NCI-H187 (cell line): ENCODE measurements at places on chromosomes 2 and 18.

GRCh38 chr2:62309465-62310091, 113.7 kb downstream of the B3GNT2 start:
- DNase-seq = no peak

DNA sequence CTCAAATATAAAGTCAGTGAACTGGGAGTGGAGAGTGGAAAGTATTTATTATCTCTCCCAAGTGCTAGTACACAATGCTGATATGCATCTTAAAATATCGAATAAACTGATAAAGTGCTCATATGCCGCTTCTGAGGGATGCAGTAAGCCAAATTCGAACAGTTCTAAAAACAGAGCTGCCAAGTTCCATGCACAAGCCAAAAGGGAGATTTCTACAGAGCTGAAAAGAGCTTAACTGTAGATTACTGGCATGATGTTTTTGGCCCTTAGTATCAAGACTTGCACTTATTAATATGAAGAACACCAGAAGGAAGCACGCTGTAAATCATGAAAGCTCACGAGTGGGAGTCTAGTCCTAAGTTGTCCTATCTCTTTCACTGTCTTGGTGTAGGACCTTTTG, 7.9 kb downstream of the TMEFF2 start:
- DNase-seq = no peak

DNA sequence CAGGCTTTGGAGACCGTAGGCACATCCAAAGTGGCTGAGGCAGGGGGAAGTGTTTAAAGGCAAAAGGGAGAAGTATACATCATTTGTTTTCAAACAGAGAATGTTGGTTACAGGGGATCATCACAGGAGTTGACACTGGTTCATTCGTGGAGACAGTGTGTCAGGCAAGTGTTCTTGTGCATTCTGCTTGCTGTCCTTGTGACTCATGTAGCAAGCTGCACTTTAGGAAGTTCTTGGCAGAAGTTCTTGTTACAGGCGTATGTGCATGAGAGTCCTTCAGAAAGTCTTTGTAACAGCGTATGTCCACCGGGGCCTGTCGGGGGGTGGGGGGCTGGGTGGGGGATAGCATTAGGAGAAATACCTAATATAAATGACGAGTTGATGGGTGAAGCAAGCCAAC, 36.5 kb upstream of the B4GALT6 start:
- no peak for DNase-seq

DNA sequence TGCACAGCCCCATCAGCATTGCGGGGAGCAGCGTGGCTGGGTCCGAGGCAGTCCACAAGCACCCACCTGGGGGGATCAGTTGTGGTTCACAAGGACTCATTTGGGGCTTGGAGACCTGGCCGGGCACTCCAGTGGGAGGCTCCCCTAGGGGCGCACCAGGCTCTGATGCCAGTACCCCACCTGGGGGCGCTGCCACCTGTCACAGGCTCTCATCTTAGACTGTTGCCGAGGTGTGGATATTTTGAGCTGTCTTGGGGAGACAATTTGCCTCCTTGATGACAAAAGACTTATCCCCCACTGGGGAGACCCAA, 3.0 kb downstream of the ADRA2B start:
- DNase-seq = no peak

- DNase-seq = no peak
Observed at GRCh38 chr2:113762377-113763118, 6.1 kb upstream of the SLC35F5 start.

DNA sequence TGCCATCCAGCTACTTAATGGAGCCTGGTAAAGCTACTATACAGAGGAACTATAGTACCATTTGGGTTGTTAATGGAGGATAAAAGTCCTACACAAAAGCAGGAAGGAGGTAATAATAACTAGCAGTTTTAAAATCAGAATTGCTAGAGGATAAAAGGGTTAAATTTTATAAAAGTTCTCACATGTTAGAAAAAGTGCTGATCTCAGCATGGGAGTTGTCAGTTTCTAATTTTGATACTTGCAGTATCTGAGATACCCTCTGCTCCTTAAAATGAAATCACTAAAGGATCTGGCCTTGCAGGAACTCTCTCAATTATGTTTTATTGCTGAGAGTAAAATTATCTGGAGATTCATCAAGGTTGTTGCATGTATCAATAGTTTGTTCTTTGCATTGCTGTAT, 272.2 kb upstream of the GYPC start:
- DNase-seq = no peak

GRCh38 chr2:170820757-170821530, 4.3 kb downstream of the GAD1 start:
- DNase-seq = no peak

DNA sequence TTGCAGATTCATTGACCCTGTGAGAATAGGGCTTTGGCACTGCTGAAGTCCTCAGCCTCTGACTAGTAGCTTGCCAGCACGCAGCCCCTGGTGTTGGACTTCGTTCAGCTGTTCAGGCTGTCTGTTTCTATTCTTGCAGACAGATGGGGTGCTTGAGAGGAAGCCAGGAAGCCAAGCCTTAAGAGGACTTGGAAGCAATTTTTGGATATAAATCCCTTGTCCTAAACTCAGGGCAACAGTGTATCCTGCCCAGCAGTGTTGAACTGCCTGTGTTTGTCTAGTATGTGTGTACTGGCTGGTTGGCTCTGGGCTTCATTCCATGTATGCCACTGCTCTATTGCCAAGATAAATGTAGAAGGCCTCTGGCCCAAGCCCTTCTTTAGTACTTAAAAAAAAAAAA, 108.6 kb downstream of the COMMD1 start:
- DNase-seq = no peak

DNA sequence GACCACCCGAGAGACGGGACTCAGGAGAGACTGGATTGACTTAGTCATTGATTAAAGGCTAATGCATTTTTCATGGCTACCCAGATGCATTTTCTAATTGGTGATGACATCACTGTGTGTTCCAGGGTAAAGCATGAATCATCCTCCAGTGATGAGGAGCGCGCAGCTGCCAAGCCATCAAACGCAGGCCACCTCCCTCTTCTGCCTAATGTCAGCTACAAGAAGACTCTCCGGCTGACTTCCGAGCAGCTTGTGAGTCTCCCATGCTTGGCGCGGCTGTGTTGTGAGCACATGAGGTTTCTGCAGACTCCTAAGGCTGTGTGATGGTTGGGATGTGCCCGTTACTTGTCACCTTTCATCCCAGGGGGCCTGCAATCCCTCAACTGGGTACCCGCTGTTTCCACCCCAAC, 56.4 kb downstream of the LPIN1 start:
- no peak for DNase-seq

DNA sequence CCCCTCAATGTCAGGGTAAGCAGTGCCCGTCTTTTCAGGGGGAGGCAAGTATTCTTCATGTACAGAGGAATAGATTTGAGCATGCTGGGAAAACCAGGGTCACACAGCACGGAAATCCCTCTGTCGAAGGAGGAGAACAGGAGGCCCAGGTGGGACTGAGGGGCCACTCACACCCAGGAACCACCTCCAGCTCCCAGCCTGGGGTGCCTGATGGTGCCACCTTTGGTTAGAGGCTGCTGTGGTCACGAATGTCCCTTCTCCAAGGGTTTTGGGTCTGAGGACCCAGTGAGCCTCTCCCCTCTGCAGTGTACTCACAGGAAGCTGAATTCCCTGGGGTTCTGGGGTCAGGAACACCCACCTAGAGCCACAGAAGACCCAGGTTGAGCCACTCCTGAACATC, 197.3 kb downstream of the ANKRD30B start:
- DNase-seq = no peak

DNA sequence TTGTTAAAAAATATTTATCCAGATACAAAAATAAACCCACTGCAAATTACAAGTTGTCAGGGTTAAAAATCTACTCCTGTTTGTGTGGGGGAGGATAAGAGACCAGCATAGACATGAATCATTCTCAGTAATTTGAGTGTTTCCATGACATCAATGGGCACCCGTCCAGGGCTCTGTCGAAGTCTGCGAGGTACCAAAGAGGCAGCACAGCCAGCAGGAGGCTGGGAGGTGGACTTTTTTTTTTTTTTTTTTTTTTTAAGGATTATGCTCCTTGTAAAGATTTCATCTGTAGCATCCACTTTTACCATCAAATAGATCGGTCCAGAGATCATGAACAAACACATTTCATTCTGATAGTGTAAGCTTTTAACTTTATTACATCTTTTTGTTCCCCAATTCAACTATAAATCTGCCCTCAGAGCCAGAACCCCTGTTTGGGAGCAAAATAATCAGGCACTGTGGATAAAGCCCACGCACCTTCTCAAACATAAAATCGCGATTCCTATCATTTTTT, 182.0 kb downstream of the TCF4 start:
- peak; percentile 54 for DNase-seq

DNA sequence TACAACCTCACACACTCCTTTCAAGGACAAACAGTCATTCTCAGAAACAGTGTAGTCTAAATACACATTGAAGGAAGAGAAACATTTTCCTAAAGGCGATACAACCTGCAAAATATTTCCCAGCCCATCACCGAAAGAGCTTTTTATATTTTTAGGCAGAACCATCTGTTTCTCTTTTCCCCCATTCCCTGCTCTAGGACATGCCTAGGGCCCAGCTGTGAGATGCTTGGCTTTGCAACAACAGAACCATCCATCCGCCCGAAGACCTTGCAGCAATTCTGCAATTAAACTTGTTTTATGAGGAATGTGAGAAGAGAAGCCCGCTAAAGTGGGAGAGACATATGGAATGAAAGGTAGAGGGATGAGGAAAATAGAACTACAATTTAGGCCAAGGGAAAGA, 105.6 kb upstream of the RFX8 start:
- DNase-seq = no peak

DNA sequence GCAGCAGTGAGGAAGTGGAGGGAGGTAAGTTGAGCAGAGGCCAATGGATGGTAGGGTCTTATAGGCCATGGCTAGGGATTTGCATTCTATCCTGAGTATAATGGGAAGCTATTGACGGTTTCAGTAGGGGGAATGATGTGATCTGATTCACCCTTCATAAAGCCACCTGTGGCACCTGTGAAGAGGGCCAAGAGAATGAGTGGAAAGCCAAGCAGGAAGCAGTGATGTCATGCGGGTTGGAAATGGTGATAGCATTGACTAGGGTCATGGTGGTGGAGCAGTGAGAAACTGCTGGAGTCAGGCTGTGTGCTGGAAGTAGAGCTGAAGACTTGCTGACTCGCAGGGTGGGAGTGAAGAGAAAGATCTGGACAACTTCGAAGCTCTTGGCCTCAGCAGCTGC, 111.7 kb downstream of the MARCHF4 start:
- DNase-seq = no peak

DNA sequence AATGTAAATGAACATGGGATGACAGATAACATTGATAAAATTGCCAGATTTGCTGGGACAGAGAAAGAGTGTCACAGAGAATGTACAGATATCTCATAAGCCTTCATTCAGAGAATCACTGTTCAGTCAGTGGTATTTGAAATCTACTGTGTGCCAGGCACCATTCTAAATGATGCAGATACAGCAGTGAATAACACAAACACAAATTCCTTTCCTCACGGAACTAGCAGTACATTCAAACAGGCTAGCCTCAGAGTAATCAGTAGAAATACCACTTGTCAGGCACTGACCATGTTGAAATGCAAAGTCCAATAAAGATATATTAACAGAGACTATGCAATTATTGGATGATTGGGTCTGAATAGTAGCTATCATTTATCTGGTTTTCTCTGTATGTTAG, 211.0 kb downstream of the RDH14 start:
- DNase-seq = no peak

DNA sequence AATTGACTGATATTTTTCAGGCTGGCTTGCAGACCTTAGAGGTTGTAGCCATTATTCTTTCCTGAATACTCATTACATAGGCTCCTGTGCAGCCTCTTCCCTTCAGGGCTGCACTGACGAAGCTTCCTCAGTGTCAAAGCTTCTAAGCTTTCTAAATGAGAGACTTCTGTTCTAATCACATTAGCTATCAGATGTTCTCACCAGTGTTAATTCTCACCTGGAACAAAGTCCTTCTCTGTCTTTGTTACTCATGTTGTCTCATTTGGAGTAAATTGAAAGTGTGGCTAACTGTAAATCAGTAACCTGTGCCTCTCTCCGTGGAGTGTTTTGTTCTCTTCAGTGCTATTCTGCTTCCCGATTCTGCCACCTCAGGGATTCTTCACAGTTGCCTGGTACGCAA, 76.9 kb downstream of the MC4R start:
- DNase-seq = no peak

GRCh38 chr2:3171564-3172264, 205.9 kb downstream of the EIPR1 start:
- peak; percentile 80 for DNase-seq

- no peak for DNase-seq
Observed at GRCh38 chr2:86413296-86414094, 27.7 kb upstream of the KDM3A start.

- peak; percentile 69 for DNase-seq
Observed at GRCh38 chr2:2291500-2292260, 39.4 kb downstream of the MYT1L start.

- no peak for DNase-seq
Observed at GRCh38 chr2:64212801-64213321, 68.6 kb upstream of the PELI1 start.

DNA sequence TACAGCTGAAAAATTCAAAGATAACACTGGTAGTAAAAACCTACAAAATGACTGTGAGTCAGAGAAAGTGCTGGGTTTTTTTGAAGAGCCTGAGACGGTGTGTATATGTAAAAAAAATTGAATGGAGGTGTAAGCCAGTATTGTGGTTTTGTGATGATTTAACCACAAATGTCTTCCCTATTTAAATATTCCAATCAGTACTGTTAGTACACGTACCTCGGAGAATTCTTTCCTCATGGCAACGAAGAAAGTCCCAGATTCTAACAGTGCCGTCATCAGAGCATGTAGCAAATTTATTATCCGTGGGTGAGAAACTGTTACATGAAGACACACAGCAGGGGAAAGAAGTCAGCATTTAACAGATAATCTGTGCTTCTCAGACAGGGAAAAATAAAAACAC, 48.1 kb downstream of the WDR33 start:
- DNase-seq = no peak

DNA sequence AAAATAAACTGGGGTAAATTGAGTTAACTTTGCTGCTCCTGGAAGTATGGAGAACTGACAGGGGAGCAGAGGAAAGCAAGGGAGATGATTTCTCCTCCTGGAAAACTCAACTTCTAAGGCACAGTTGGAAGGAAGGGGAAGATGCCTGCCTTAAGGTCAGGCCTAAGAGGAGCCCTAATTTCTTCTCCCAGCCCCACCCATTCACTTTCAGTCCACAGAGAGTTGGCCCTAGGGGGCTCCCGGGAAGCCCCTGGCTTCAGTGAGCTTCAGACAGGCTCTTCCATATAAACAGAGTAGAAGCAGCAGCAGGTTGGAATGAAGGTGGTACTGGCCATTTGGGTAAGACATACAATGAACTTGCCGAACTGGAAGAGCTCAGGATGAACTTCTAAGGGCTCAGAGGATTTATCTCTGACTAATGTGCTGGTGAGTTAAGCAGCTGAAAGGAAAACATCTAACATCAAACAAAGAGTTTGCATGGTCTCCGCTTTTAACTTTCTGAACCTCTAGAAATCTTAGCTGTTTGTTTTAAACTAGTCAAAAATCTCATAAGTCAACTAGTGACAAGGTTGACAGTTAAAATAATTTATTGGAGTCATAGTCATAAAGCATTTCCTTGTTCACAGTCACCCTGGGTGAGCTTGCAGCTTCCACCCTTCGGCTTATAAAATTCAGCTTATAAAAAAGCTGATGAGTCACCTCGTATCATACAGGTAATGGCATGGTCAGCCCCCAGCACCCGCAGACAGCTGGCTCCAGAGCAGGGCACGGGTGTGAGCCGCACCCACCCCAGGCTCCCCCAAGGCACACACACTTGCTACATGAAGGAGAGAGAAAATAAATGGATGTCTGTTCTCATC, 9.8 kb downstream of the MALL start:
- DNase-seq = no peak
